ENCODE measurements at places on chromosomes 11 and 22.

GRCh38 chr11:79262221-79262620, 178.6 kb downstream of the TENM4 start:
- no peak for DNase-seq

DNA sequence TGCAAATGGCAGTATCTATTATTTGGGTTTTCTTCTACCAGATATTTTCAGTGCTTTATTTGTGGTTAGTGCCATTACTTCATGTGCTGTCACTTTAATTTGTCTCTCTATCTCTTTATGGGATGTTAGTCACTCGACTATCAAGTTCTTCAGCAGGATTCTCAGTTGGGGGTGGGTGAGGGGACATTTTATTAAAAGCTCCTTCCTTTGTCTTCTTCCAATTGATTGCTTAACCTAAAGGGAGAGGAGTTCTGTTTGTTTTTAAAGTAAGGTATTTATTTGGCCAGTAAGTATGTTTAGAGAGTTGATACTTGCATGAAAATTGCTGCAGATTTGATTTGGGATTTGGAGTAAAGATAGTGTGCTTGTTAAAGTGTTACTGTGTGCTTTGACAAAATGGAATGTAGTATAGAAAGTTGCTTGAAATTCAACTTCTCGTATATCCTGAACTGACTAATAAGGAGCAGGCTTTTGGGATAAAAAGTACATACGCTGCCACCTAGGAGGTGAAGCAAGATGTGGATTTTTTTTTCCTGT, 10.3 kb downstream of the YAP1 start:
- DNase-seq: no peak

DNA sequence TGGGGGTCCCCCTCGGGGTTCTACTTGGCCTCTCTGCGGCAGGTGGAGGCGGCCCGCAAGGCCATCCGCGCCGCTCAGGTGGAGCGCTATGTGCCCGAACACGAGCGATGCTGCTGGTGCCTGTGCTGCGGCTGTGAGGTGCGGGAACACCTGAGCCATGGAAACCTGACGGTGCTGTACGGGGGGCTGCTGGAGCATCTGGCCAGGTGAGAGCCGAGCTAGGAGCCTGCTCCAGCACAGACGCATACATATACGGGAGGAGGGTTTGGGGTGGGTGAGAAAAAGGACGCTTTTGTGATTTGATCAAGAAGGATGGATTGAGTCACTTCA, 415 bp downstream of the CENATAC start:
- no peak for DNase-seq

DNA sequence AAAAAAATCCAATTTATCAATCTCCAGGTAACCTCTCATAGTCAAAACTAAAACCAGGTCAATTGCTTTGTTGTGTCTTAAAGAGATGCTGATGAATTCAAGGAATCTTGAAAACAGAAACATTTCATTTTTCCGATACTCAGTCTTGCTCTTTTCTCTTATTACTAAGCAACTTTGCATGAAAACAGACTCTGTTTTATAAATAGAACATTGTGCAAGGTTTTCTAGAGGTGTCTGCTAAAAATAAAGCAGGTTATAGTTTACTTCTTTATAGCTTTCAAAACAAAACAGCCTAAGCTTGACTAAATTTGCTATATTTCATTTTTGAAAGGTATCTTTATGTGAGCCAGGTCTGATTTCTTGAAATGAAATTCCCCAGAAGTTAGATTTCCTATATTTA, 109.3 kb downstream of the ARL14EP start:
- DNase-seq: no peak

GRCh38 chr22:30920407-30920806, 48.2 kb downstream of the MORC2 start:
- DNase-seq: peak; percentile 43

DNA sequence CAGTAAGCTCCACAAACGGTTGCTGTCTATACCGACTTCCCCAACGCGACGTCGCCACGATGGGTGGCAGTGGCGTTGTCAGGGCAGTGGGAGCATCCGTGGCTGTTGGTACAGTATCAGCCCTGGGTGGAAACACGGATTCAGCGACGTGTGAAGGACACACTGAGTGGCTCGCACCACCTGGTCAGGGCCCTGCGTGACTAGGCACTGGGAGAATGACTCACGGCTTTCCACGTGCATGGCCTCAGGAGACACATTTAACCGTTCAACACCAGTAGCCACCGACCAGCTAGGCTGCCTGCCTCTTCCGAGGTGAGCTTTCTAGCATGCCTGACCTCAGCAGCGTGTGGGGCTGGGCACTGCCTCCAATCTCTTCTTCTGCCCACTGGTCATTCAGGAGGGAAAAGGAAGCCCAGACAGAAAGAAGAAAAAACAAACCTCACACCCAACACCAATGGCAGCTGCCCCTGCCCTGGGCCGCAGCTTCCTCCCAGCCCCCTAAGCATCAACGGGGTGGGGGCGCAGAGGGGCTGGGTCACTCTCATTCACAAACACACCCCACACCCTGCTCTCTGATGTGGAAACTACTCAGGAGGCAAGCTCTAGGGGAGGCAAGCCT, 59.0 kb downstream of the MYH9 start:
- no peak for DNase-seq

GRCh38 chr22:22195265-22196017, 49.1 kb upstream of the VPREB1 start:
- no peak for DNase-seq

GRCh38 chr22:19382240-19382639, 49.3 kb downstream of the HIRA start:
- DNase-seq: no peak

DNA sequence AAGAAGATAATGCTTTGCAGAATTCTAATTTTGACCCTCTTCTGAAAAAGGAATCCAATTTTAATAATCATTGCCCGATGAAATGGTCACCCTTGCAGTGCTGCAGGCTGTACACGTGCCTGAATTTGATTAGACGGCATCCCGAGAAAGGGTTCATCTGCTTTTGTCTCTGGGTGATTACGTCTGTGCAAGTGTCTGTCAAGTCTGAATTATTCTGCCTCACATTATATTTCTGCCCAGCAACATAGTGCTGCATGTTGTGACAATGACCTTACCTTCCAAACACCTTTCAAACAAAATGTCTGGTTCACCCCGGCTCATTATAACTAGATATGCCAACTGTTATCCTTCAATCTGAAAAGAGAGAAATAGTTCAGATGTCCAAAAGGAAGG, 164.1 kb downstream of the MAML2 start:
- no peak for DNase-seq

- no peak for DNase-seq
Observed at GRCh38 chr22:20256551-20257211, 11.4 kb downstream of the RTN4R start.

GRCh38 chr11:8233691-8234424, 29.8 kb downstream of the LMO1 start:
- no peak for DNase-seq
